ENCODE measurements at places on chromosomes 11 and 22.

DNA sequence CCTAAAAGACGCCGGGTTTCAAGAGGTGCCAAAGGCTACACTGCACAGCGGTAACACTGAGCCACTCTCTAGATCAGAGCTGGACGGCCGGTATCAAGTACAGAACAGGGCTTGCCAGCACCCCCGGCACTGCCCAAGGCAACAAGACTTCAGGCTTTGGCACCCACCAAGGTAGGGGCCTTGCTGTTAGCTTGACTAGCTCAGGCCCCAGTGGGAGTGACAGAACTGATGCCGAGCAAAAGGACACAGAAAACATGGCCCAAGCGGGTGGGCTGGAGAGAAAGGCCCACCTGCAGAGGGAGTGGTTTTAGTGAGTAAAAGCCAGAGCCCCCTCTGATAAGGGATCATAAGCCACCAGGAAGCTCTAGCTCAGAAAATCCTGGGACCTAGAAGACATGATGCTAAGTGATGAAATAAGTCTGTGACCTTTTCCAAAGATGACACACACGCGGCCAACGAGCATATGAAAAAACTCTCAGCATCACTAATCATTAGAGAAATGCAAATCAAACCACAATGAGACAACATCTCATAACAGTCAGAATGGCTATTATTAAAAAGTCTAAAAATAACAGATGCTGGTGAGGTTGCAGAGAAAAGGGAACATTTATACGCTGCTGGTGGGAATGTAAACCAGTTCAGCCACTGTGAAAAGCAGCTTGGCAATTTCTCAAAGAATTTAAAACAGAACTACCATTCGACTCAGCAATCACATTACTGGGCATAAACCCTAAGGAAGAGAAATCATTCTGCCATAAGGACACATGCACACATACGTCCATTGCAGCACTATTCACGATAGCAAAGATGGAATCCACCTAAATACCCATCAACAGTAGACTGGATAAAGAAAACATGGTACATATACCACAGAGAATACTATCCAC is 12.9 kb downstream of the EHD1 start:
- peak; percentile 59 for DNase-seq

- no peak for DNase-seq
Observed at GRCh38 chr11:63666874-63667273, 4.3 kb downstream of the ATL3 start.

DNA sequence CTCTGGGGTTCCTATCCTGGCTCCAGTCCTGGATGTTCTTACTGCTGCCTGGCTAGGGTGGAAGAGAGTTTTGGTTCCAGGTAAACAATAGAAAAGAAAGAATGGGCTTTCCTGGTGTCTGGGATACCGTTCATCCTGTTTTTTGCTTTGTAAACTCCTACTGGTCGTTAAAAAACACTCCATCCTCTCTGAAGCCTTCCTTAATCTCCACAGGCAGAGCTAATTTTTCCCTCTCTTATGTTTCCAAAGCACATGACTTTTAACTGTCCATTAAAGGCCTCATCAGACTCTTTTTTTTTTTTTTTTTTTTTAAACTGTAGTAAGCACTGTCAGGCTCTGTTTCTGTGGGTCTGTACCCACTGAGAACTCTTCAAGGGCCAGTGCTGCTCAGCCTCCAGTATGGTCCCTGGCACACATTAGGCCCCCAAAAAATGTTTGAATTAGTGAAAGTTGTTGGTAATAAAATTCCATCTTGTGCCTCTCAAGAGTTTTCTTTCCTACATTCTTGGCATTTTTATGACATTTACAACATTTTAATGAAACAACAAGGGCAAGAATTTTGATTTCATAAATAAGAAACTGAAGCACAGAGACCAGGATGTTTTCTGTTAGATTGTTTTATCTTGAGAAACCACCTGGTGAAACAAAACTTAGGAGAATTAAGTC is 104.2 kb downstream of the TEAD1 start:
- no peak for DNase-seq

DNA sequence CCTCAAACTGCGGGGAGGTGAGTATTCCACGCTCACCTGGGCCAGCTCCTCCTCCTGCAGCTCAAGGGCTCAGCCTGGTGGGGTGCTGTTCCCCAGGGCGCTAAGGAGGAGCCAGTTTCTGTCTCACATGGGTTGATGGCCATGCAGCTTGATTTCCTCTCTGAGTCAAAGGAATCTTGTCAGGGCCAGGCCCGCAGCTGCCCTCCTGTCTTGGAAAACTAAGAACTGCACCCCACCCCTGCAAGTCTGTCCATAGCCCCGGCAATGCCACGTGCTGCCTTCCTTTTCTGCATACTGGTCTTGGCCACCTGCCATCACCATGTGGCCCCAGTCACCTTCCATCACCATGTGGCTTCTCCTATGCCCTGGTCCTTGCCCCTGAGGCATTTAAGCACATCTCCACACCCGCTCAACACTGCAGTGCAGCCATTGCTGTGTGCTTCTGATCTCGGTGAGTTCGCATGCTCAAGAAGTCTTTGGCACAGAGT is 35.2 kb upstream of the CLDN5 start:
- DNase-seq = no peak

DNA sequence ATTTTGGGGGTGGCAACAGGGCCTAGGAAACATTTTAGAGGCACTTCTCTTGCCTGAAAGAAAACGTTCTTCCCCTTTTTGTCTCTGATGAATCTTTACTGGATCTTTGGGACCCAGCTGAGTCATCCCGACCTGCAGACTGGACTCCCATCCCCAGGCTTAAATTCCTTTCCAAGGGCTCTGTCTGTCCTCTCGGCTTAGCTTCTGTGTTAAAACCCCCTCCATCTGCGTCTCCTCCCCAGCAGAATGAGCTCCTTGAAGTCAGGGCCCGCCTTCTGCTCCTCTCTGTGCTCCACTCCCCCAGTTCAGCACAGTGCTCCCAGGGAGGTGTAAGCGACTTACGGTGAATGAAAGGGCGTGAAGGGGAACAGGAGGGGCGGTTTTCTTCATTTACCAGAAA is 895 bp upstream of the DAGLA start:
- DNase-seq = no peak

GRCh38 chr11:75068993-75069392 is 27.7 kb downstream of the OR2AT4 start:
- DNase-seq = no peak

- no peak for DNase-seq
Observed at GRCh38 chr11:89608234-89608966, 101.7 kb upstream of the TRIM77 start.

- DNase-seq = no peak
Observed at GRCh38 chr22:22376352-22376706, 131.7 kb downstream of the VPREB1 start.

DNA sequence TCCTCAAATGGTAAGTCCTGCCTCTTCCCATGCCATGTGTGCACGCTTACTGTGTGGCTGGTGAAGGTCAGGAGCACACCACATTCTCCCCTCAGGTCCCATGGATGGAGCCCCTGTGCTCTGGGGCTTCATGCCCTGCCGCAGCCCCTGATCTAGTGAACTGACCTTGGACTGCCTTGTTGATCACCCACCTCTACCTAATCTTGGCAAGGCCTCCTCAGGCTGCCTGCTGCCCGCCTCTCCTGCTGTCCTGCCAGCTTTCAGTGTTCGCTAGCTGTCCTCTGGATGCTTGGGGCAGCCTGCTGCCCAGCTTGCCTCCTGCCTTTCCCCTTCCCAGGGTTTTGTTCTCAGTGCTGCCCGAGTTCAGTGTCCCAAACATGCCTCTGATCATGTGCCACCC is 38.1 kb downstream of the CABIN1 start:
- DNase-seq = no peak

GRCh38 chr11:95563859-95564258 is 225.7 kb downstream of the FAM76B start:
- DNase-seq = no peak

DNA sequence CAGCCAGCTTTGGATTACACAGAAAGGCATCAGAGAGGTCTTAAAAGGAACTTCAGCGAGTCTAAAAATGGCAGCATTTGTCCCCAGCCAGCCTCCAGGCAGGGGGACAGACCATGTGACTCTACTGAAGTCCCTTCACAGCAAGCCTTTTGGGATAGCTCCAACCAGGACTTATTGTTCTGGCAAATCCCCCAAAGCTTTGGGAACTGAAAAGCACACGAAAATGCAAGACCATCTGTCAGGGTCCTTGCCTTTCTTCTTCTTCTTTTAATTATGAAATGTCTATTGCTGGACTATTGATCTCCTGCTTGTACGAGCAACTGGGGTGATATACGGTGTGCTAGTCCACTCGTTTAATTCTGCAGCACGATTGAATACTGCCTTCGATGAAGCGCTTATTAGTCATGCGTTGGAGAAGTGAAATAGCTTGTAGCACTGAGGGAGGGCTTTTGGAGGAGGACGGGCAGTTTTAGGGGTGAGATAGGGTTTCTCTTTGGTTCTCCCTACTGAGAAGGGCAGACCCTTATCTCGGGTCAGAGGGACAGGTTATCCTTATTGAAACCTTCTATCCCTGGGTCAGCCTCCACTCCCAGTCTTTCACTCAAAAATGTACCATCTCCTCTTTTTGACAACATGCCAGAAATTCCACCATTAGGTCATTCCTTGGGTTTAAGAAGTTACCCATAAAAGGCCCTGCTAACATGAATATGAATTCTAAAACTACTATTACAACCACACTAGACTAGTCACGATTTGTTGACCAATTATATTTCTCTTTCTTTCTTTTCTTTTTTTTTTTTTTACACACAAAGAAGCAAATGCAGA is 416.4 kb downstream of the MIAT start:
- DNase-seq = no peak

GRCh38 chr22:17135153-17135760 is 14.1 kb upstream of the TMEM121B start:
- DNase-seq = no peak

DNA sequence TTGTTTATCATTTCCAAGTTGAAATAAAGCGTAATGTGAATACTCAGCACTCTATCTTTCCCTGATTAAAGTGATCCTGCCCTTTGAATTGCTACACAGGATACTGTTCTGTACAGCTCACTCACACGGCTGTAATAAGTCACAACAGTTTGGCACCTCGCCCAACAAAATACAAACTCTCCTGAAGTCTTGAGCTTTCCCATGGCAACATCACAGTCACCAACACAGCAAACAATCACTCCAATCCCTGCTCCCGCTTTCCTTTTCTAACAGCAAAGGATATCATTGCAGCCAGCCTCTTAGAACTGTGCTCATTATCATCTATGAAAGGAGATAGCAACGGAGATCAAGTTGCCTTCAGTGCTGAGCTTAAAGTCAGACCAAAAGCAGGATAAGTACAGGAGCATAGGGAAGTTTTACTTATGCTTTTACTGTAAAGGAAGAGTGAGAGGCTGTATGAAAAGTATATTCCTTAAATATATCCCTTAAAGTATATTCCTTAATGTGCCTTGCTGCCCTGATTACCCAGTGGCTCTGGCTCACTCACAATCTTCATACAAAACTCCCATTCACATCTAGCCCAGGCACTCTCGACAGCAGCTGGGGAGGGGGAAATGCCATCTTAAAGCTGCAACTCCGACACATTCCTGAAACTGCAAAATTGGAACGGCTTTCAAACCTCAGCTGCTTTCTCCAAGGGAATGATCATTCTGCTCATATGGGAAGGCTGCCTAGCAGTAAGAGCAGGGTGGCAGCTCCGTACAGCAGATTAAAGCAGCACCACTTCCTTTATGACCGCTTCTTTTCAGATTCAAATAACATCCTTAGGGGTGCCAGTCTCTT is 35.8 kb downstream of the MAML2 start:
- DNase-seq = no peak
